NCI-H524 treated with DMSO at 0.1 percent for 48 hours (cell line): ENCODE measurements at places on chromosomes 7 and 10.
A peak's percentile ranks its signal among the peaks of the same experiment; 100 is the strongest.

GRCh38 chr10:95363303-95363912 is 72.6 kb upstream of the PDLIM1 start:
- no peak for DNase-seq

- no peak for DNase-seq
Measured at GRCh38 chr7:74479066-74479781, 25.5 kb downstream of the GTF2IRD1 start.

DNA sequence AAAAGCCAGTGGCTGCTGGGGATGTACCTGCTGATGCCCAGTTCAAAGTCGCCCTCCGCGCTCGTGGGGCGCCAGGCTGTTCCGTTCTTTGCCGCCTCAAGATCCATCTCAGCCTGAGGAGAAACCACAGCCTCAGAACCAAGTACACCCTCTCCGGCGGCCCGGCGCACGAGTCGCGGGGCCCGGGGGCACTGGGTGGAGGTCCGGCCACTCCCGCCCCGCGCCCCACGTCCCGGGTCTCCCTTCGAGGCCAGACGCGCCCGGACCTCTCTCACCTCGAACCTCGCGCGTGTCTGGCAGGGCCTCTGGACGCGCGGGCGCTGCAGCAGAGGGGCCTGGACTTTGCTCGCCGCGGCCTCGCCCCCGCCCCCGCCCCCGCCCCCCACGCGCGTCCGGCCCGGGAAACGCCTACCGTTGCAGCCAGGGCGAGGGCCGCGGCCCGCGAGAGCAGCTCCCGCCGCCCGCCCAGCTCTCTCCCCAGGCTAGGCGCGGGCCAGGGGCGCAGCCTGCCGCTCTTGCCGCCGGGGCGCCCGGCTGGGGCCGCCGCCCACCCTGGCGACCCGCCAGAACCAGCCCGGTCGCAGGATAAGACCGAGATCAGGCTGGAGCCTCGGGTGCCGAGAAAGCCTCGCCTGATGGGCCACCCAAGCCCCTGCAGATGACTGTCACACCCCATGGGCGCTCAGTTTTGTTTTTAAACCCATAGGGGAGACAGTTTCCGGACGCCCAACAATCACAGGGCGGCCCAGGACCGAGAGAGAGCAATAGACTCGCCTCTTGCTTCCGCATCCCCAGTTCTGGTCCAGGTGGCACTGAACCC is at the start of gene ABCB4:
Gene ABCB4 (minus strand): TSS at position 322 of the 820 bp plus-strand sequence. CDS start 215 bp downstream, at position 107.
- no peak for DNase-seq

DNA sequence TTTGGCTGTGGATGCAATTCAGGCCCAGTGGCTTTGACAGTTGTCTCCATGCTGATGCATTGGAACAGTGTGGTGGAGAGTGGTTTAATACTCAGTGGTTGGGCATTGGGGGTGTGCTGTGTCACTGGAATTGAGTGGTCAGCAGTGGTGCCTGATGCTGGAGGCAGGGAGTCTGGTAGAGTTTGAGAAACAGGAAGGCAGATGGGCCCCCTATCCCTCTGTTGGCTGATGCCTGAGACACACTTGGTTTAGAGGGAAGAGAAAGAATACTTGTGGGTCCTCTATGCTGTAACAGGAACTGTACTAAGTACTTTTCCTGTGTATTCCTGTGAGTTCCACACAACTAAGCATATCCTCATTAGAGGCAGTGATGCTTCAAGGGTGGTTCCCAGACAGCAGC is 55.4 kb downstream of the EEPD1 start:
- DNase-seq: no peak

DNA sequence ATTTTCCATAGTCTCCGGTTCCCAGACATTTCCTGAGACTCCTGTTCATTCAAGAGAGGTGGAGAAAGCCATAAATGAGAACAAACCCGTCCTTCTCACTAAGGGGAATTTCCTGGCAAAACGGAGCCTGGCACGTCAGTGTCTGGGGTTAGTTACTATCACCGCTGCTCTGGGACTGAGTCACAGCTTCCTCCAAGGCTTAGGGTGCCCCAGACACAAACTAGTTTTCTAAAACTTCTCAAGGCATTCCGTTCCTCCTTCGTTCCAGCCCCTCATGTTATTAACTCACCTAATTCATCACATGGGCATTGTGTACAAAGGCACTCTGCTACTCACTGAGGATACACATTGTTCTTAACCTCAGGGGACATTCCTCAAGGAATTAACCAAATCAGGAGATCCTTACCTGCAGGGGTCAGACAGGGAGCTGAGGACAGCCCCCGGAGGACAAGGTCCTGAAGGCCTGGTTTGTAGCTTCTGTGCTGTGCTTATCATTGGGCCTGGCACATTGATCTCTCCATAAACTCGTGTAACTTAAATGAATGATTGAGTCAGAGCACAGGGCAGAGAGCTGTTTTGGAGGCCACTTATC is 103.0 kb upstream of the KLF6 start:
- DNase-seq: no peak

GRCh38 chr7:31028417-31028992 is 23.6 kb upstream of the ADCYAP1R1 start:
- peak; percentile 73 for DNase-seq

- no peak for DNase-seq
Measured at GRCh38 chr10:26300001-26300400, 83.4 kb downstream of the GAD2 start.

- no peak for DNase-seq
Measured at GRCh38 chr10:33326933-33327332, 7.5 kb downstream of the NRP1 start.

- no peak for DNase-seq
Measured at GRCh38 chr10:72238392-72239175, 22.5 kb upstream of the ASCC1 start.

GRCh38 chr7:14483663-14484062 is 418.9 kb downstream of the DGKB start:
- DNase-seq: no peak

- DNase-seq: no peak
Measured at GRCh38 chr7:93226310-93226709, at the start of gene HEPACAM2. Gene HEPACAM2 (minus strand): TSS chr7:93226469.

DNA sequence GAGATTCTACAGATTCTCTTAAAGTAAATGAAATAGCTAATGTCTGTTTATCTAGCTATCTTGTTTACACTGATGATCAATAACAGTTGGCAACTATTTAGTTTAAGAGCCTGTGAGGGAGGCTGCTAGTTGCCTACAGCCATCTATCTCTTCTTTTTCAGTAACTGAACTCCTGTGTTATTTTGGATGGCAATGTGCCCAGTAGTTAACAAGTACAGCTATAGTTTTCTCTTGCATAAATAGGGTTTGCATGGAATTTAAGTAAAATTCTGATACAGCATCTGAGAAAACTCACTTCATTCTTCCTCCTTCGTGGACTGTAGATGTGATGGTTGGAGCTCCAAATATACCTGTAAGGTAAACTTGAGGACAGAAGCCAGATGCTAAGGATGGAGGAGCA is 219.5 kb upstream of the POT1 start:
- DNase-seq: no peak

- no peak for DNase-seq
Measured at GRCh38 chr7:128267595-128267924, 26.5 kb downstream of the LEP start.

DNA sequence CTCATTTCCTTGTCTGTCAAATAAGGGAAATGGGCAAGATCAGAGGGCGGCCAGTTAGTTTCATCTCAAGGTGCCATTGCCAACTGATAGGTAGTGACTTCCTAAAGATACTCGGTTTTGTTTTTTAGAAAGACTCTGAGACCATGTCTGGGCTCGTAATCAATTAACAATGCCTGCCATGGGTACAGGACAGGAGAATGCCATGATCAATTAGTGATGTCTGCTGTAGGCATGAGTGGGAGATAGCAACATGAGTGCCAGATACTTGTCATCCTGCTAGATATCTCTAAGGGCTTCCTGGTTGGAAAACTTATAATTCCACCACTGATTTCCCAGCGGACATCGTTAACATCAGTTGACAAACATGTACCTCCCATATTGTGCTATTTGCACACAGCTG is 64.8 kb downstream of the SH3PXD2A start:
- no peak for DNase-seq

DNA sequence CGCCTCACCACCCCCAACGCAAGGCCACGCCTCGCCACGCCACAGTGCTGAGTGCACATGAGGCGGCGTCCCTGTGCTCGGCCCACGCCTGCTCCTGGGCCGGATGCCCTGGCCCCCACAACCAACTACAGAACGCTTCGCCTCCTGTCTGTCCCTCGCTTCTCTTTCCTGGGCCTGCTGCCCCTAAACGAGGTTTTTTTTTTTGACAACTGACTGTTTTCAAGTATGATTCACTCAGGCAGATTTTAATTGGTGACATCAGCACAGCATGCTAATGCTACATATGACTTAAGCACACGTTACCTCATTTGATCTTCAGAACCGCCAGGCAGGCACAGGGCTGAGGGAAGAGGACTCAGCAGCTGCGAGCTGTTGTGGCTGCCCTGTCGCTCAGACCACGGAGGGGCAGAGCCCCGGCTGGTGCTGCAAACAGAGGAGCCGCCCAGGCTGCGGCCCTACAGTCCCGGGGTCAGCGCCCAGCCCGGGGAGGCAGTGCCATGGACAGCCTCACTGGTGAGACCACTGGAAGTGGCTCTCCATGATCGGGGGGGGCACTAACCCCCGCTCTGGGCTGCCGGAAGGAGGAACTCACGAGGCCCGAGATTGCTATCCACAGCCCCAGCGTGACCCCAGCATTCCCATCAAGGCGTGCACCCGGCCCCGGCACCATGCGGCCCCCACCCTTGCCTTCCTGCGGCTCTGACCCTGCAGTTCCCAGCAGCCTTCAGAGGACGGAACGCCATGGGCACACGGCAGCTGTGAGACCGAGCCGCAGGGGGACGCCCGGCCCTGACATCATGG is 212.8 kb downstream of the MAD1L1 start:
- DNase-seq: no peak

GRCh38 chr10:128007971-128008370 is 101.1 kb downstream of the PTPRE start:
- no peak for DNase-seq

DNA sequence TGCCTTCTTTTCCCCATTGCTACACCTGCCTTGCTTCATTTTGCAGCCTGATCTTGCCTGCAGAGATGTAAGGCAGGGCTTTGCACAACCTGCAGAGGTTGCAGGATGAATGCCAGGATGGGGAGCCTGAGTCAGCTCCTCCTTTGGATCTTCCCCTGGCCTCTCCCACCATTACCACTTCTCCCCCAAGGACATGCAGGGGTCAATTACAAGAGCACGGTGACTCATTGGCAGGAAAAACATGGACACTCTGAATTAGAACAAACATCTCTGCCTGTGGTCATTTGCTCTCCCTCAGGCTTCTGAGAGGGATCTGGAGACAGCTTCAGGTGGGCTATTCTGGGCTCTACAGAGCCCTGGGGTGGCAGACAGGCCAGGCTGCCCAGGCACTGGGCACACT is 89.2 kb downstream of the HERPUD2 start:
- no peak for DNase-seq

GRCh38 chr7:130419658-130420057 is 21.2 kb downstream of the CEP41 start:
- no peak for DNase-seq

GRCh38 chr10:119608316-119609155 is 11.8 kb upstream of the TIAL1 start:
- no peak for DNase-seq

DNA sequence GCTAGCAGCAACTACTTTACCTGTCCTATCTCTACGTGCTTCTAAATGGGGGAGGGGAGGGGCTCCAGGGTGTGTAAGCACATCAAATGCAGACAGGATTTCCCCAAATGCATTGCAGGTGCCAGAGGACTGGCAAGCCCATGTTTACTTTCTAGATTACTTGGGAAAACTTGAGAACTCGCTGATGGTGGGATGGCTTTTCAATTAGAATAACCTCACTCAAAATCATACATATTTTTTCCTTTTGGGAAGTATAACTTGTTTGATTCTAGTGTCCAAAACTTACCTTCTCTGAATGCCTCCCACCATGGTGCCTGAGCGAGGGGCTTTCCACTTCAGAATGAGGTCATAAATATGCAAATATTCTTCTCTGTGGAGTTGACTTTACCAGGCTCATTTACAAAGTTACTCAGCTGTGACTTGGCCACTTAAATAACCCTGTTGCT is 191.3 kb upstream of the RHOBTB1 start:
- no peak for DNase-seq

- no peak for DNase-seq
Measured at GRCh38 chr7:29265208-29265923, 70.8 kb downstream of the CHN2 start.

GRCh38 chr7:28006491-28006890 is 174.1 kb downstream of the JAZF1 start:
- no peak for DNase-seq

DNA sequence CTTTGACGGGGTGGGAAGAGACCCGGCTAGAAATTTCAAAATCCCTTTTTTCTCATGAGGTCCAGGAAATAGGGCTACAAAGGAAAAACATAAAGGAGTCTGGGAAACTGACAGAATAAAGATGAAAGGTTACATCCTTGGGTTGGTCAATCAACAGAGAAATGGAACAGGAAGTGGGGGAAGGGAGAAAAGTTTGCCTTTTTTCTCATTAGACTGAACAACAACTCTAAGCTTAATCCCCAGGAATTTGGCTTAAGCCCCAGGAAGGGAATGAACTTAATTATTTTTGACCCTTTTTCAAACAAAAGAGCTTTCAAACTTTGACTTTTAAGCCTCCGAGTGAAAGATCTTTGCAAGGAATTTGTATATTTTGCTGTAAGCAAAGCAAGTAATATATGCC is 32.7 kb downstream of the LGI1 start:
- DNase-seq: no peak

GRCh38 chr10:20970708-20971107 is 73.6 kb upstream of the NEBL start:
- no peak for DNase-seq

- DNase-seq: no peak
Measured at GRCh38 chr7:154726368-154726767, 276.6 kb downstream of the PAXIP1 start.

- DNase-seq: no peak
Measured at GRCh38 chr7:111429781-111430180, 132.5 kb downstream of the IMMP2L start.

- DNase-seq: no peak
Measured at GRCh38 chr10:22988581-22989360, 60.9 kb downstream of the ARMC3 start.

- no peak for DNase-seq
Measured at GRCh38 chr7:129462420-129462819, 28.2 kb downstream of the STRIP2 start.

- DNase-seq: no peak
Measured at GRCh38 chr10:61779950-61780659, 117.4 kb downstream of the CABCOCO1 start.

GRCh38 chr10:35216303-35216905 is 89.8 kb downstream of the CREM start:
- no peak for DNase-seq

- no peak for DNase-seq
Measured at GRCh38 chr7:47188136-47188535, 393.8 kb downstream of the TNS3 start.

- DNase-seq: no peak
Measured at GRCh38 chr10:77518910-77519274, 118.7 kb downstream of the KCNMA1 start.

DNA sequence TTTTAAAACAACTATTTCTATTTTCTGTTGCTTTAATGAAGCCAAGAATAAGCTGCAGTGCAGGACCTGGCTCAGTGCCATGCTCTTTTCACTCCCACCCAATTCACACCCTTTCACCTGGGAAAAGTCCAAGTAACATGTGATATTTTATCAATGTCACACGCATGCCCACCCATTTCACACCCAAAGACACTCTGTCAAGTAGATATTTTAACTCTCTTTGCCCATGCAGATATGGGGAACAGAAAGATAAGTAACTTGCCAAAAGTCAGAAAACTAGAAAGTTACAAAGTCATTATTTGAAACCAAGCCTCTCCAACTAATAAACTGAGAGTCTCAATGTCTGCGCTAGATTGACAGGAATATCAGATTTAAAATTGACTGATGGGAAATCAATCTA is 706.7 kb upstream of the PHF14 start:
- no peak for DNase-seq
